Activated CD4-positive, alpha-beta T cell treated with anti-CD3 and anti-CD28 coated beads, Interleukin-2, amount 50 U/mL, for 1 hour (primary cell): ENCODE measurements at places on chromosomes 12 and 14.

DNA sequence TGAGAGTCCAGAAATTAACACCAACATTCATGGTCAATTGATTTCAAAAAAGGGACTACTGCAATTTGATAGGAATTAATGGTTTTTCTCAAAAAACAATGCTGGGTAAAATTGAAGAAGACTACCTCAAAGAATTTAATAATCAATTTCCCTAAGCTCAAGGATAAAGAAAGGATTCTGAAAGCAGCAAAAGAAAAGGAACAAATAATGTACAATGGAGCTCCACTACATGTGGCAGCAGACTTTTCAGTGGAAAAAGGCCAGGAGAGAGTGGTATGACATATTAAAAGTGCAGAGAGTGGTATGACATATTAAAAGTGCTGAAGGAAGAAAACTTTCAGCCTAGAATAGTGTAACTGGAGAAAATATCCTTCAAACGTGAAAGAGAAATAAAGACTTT is 15.6 kb upstream of the TAS2R43 start:
- no peak for DNase-seq

- no peak for DNase-seq
Observed at GRCh38 chr14:98877065-98877464, 394.9 kb downstream of the BCL11B start.

DNA sequence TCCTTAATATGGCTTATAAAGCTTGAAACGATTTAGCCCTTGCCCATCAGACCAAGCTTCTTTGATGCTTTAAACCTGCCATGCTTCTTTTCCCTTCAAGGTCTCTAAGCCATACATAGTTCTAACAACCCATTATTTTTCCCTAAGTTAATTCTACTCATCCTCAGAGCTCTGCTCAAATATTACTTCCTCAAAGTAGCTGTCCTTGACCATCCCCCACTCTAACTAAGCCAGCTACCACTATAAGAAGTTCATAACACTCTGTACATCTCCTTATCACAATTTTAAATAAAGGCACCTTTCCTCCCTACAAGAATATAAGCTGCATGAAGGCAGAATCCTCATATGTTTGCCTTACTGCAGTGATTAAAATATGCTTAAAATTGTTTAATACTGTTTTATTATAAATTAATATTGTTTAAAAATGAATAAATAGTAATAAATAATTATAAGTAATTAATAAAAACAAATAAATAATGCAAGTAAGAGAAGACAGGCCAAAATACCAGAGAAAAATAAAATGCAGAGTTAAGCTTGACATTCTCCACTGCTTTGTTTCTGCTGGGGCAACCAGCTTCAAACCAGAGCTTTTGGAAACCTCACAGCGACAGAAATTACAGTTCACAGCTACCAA is 76.8 kb downstream of the NUMB start:
- DNase-seq = no peak

DNA sequence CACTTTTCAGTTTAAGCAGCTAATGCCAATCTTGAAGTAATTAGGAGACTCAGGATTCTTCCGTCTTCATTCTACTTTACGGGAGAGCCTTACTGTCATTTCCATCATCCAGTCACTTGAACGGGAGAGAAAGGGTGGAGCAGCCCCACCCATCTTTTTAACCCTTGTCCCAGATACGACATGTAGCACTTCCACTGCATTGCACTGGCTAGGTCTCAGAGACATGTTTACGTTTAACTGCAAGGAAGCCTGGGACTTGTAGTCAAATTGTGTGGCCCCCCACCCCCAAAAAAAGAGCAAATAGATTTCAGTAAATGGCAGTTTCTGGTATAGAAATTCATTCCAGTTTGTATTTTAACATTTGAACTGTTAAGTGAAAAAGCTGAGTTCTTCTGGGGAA is 46.1 kb upstream of the SYT1 start:
- DNase-seq = no peak

DNA sequence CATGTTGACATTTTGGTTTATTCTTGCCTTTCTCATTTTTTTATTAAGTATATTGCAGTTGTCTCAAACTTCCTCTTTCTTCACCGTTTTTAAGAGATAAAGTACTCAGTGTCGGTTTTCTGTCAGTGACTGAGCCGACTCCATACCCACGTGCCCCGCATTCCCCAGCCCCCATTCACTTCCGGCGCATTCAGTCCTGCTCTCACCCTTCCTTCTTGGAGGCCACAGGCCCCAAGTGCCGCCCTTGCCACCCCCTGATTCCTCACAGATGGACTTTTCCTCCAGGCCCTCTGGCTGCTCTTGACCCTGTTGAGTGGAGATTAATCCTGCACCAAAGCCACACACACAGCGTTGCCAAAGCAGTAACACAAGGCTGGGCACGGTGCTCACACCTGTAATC is 19.1 kb upstream of the DNAH10 start:
- no peak for DNase-seq

GRCh38 chr12:68474467-68475204 is 136.1 kb upstream of the RAP1B start:
- DNase-seq = no peak

DNA sequence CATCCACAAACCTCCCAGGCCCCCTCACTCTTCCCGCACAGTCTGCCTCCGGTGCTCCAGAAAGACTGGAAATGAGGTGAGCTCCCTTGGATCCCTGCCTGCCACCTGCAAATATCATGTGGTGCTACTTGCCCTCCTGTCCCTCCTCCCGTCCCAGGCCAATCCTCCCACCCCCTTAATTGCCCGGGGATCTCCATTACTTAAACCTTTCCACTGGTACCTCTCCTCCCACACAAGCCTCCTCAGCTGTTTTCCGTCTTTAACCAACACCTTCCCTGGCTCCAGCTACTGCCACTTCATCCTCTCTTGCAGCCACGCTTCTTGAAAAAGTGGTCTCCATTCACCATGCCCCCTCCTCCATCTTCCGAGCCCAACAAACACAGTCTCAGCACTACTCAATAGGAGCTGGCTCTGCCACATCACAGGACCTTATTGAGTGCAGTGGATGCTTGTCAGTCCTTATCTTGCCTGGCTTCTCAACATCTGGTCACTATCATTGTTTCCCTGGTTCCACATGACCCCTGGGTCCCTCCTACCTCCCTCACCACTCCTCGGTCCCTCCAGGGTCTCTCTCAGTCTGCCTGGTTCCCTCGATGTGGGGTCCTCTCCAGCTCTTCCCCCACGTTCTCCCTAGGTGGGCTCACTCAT is 11.5 kb downstream of the FAIM2 start:
- no peak for DNase-seq

DNA sequence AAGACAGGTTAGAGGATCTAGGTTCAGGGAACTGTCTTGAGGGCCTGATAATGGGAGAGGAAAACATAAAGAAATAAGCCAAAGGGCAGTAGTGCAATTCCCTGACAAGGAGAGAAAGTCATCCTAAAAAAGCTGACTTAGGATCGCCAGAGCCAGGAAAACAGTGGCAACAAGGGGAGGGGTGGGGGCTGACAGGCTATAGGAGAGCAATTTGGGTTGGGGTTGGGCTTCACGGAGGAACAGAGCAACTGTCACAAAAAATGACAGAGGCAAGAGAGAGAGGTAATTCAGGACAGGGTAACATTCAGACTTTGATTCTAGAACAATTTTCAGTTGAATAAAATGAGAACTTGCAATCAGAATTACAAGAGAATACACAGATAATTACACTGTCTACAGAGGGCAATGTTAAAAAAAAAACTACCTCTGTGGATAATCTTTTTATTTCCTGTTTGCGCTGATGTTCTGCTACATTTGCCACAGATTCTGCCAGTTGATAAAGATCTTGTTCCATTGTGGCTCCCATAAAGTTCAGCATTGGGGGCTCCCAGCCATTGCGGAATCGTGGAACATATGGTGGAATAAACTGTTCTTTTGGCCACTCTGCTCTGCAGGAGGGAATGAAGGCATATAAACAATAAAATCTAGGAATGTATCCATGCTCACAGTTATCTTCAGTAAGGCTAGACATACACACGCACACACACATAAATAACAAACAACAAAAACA is 138.6 kb downstream of the EPS8 start:
- DNase-seq = no peak

GRCh38 chr12:57609781-57610553 is 1.3 kb upstream of the ARHGEF25 start:
- DNase-seq = no peak

DNA sequence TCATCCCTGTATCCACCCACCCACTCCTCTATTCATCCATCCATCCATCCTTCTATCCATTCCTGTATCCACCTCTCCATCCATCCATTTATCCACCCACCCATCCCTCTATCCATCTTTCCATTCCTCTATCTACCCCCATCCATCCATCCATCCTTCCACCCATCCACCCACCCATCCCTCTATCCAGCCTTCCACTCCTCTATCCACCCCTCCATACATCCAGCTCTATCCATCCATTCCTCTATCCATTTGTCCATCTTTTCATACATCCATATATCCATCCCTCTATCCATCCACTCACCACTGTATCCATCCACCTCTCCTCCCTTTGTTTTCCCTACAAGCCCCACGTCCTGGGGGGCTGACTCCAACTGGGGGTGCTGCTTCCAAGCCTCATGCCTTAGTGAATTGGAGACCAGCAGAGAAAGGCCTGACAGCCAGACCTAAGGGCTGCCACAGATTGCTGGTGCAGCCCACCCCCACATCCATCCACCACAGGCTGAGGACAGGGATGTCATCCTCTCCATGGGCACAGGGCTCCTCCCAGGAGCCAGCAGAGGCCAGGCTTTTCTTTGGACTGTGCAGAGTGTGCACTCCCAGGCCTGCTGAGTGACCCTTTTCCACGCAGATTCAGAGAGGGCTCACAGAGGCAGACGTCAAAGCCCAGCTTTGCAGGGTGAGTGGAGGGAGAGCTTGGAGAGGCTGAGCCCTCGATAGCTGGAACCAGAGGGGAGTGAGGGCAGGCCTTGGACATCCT is 18.9 kb upstream of the GPR132 start:
- no peak for DNase-seq

DNA sequence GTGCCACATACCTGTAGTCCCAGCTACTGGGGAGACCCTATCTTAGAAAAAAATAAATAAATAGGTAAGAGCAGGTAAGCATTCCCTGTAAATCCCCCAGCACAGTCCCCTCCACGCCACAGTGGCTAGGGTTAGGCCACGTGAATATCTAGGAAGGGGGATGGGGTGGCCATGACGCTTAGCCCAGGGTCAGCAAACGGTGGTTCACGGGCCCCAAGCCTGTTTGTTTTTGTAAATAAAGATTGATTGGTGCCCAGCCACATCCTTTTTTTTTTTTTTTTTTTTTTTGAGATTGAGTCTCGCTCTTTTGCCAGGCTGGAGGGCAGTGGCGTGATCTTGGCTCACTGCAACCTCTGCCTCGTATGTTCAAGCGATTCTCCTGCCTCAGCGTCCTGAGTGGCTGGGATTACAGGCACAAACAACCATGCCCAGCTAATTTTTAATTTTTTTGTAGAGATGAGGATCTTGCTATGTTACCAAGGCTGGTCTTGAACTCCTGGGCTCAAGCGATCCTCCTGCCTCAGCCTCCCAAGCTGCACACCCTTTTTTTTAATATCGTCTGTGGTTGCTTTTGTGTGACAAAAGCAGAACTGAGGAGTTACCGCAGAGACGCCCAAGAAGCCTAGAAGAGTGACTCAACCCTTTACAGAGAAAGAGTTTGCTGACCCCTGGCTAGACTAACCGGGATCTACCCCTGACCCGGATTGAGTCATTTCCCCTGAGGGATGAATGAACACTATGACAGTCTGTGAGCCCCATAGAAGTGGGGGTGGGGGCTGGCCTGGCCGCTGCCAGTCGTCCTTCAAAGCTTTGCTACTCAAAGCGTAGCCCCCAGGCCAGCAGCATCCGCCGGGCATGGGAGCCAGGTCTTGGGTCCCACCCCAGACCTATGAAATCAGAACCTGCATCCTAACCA is 113.7 kb upstream of the NCOR2 start:
- no peak for DNase-seq

DNA sequence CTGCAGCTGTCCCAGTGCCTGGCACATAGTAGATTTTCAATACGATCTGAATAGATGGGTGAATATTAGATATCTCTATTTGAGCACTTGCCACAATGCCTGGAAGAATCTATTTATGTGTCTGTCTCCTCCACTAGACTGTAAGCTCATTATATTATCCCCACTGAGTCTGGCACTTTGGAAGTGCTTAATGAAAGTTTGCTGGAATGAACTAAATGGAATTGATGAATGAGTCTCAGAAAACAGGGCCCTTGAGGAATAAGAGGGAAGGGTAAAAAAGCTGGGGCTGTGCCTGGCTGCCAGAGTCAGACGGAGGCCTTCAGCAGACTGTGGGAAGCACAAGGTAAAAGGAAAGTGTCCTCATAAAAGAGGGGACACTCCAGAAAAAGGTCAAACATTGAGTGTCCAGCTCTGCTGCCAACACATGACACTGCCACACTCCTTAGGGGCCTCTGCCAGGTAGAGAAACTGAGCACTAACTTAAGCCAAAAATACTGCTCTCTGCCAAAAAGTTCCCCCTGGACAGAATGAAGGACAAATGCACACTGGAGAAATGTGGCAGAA is 39.3 kb downstream of the GLT8D2 start:
- DNase-seq = no peak

DNA sequence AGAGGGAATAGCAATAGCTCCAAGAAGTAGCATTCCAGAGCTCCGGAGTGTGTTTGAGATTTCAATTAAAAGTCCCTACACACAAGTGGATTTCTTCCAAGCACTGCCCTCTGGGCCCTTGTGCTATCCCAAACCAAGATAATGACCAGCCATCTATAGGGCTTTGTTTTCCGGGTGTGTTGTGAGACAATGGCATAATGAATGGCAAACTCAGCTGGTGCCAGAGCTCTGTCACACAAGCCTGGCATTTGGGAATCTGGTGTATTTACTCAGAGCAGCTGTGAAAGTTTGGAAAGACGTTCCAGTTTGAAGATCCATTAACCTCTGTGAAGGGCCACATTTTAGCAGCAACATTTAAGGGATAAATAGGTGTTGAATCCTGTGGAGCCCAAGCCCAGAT is 61.2 kb upstream of the TMTC2 start:
- no peak for DNase-seq

- DNase-seq = no peak
Observed at GRCh38 chr14:75885829-75886228, 96.0 kb downstream of the TGFB3 start.

- no peak for DNase-seq
Observed at GRCh38 chr12:41907550-41907949, 237.1 kb downstream of the GXYLT1 start.

GRCh38 chr14:103259801-103260628 is 74.0 kb upstream of the EIF5 start:
- DNase-seq = no peak

DNA sequence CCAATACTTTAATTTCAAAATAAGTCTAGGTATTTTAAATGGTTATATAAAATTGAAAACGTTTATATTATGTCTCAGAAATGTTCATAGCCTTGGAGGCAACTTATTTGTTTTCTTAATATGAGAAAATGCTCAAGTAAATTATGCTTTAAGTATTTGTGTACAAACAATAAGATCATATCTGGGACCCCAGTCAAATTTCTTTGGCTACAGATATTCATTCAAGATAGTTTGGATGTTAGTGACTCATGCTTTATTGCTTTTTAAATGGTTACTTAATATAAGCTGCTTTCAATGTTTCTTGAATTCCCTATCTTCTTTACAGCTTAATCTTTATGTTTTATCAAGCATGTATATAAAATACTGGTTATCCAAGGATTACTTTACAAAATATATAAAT is 291.3 kb downstream of the KCNC2 start:
- no peak for DNase-seq

GRCh38 chr12:64833928-64834327 is 9.5 kb downstream of the TBC1D30 start:
- no peak for DNase-seq

- DNase-seq = no peak
Observed at GRCh38 chr14:20656274-20656673, 14.8 kb upstream of the OR6S1 start.

- no peak for DNase-seq
Observed at GRCh38 chr12:71980538-71980937, 41.9 kb downstream of the TPH2 start.
